Activated naive CD8-positive, alpha-beta T cell treated with anti-CD3 and anti-CD28 coated beads, Interleukin-2, amount 50 U/mL, for 16 hours (primary cell): ENCODE measurements at places on chromosomes 11 and 22.

DNA sequence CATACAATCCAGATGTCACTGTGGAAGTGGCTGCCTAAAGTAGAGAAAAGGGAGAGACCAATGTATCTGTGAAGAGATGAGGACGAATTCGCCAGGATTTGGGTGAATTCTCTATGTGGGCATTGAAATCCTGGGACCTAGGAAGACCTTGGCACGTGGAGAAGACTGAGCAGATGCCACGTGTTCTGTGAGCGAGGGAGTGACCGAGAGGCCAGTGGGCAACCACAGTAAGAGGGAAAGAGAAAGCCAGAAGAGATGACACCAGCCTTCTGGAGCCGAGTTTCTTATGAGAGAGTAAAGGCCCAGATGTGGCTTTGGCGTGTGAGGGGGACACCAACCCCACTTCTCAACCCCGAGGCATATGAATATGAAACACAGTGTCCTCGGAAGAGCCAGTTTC, 228.1 kb downstream of the BUD13 start:
- no peak for DNase-seq

DNA sequence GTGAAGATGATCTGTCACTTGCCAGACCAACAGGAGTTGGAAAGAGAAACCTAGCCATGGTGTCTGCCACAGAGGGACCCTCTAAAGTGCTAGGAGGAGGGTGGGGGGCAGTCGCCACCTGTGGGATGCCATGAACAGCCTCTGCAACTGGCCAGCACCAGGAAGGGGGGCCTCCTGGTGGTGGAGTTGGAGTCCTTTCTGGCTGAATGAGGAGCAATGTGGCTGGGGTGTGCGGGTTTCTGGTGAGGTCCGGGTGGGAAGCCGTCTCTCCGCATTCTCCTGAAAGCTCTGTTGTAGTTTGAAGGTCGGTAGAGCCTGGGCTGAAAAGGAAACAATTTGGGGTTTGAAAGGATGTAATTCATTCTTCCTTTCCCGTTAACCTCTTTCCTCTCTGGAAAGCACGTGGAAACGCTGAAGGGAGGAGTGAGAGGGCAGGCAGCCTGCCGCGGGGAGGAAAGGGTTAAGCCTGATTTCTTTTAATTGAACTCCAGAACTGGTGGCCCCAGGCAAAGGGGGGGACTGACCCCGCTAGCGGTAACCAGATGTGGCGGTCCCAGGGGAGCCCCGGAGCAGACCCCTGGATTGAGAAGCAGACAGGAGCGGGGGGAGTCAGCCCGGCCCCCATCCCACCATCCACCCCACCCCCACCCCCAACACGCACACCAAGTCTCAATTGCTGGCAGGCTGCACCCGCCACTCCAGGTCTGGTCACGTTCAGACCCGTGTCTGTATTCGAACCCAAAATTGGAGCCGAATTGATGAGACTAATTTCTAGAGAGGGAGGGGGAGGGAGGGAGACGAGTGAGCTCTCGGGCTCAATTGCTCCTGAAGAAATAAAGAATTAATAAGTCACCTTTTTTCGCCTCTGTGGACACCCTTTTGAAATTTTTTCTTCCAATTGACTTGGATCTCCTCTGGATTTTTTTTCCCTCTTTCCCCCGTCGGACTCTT, 1.8 kb upstream of the FLI1 start:
- no peak for DNase-seq

DNA sequence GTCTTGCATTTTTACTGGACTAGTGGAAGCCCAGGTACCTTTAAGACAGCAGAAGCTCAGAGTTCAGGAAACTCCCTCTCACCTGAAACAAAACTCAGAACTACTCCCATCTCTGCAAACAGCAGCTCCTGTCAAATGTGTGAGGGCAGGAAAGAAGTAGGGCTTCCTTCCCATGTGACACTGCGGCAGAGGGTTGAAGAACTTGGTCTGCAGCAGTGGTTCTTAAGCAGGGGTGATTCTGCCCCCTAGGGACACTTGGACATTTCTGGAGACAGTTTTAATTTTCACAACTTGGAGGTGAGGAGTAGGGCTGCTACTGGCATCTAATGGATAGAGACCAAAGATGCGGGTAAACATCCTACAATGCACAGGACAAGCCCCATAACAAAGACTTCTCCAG, 63.4 kb downstream of the RCN1 start:
- DNase-seq = no peak

DNA sequence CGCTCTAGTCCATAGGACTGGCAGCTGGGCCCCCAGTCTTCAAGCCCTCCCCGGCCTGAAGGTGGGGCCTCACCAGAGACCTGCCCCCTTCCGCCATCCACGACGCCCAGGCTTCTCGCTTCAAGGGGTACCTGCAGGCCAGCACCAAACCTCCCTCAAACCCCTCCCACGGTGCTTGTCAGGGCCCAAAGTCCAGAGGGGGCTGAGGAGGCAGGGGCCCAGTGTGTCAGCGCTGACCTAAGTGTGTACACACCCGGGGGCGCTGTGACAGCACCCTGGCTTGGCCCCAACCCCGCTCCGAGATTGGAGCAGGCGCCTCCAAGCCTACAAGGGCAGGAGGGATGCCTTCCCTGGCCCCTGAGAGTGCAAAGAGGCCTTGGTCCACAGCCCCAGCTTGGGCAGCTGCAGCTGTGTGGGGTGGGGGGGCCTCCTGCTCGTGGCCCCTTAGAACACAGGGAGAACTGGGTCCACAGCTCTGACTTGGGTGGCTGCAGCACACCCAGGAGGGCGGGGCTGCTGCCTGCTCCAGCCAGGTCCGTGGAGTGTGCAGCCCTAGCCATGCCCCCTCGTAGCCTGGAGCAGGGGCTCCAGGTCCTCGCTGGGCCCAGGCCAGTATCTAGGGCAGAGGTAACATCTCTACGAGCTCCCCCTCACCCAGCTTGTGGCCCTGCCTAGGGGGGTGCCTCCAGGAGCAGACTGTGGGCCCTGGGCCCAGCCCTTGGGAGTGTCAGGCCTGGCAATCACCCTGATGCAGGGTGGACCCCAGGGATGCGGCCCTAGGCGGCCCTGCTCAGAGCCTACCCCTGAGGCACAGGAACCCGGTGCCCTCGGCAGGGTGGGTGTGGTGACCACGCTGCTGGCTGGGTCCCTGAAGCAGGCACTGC, 4.9 kb downstream of the SBF2 start:
- no peak for DNase-seq

DNA sequence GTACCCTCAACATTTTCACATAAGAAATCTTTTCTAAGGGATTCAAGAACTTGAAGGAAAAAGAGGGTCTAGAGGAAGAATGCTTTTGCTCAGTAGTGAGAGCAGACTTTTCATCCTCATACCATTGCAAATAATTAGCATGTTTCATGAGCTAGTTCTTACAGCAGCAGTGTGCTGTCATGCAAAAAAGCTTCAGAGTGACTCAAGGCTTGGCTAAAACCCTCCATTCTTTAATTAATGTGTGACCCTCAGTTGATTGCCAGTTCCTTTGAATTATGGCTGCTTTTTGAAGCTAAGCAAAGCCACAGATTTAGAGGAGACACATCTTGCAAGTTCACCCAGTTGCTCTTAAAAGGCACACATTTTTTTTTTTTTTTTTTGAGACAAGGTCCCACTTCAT, 36.6 kb upstream of the PCF11 start:
- no peak for DNase-seq

DNA sequence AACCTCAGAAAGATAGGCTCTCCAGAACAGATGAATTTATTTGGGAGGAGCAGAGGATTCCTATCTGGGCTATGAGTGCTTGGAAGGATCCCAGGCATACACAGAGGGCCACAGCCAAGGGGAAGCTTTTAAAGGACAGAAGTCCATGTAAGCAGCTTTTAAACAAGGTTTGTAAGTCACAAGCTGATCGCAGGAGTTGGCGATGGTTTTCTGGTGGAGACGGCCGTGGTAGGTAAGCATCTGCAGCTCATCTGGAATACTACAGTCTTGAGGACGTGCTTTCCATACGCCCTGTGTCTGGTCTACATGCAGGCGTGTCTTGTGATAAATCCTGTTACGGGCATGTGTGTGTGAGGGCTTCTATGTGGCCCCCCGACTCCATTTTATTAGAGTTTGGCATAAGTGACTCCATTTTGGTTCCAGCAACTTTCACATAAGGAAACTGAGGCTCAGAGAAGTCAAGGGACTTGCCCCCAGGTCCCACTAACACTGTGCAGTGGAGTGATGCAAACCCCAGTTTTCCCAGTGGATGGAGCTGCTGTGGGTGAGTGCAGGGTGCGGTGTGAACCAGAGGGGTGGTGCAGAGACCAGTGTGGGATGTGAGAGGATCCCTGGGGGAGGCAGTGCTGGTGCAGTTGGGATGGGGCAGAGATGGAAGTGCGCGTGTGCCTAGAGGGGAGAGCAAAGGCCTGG, 11.8 kb upstream of the ACY3 start:
- no peak for DNase-seq

DNA sequence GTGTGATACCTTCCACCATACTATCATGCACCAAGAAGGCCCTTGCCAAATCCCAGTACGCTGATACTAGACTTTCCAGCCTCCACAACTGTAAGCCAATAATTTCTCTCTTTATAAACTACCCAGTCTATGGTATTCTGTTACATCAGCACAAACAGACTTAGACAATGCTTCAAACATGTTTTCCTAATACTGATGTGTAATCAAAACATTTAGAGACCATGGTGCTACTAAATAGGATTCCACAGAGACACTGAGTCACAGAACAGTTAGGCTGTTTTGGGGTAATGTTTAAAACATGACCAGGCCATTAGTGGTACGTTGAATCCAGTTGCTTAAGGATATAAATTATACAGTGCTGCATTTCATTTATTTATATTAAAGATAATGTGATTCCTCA, 103.7 kb downstream of the PICALM start:
- DNase-seq = no peak

- DNase-seq = no peak
Observed at GRCh38 chr11:125433454-125434121, 62.5 kb downstream of the FEZ1 start.

GRCh38 chr11:85903406-85903805, 48.2 kb downstream of the CCDC83 start:
- no peak for DNase-seq

DNA sequence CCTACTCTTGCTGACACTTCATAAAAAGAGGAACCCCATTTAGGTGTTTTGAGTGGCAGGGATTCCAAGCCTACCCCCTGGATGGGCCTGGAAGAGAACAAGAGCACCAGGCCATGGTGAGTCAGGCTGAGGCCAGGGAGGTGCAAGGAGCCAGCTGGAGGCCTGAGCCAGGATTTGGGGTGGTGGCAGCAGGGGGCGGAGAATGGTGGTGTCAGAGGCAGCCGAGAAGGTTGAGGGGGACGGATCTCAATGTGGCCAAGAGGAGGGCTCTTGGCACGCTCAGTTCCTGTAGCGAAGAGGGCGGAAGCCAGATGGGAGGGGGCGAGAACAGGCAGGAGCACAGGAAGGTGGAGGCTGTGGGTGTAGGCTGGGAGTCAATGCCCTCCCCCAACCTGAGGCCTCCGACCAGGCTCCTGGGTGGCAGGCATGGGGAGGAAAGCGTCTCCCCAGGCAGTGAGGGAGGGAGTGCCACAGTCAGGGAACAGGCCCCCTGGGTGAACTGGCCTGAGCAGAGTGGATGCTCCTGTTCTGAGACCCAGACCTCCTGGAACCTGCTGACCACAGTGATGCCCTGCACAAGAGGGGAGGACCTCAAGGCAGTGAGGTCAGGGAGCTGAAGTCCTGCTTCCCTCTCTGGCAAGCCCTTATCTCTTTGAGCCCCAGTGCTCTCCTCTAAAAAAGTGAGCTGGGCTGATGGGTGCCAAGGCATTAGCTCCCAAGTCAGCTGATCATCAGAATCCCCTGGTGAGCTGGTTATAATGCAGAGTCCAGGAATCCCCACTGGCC, 13.9 kb downstream of the RTN4RL2 start:
- DNase-seq = no peak

DNA sequence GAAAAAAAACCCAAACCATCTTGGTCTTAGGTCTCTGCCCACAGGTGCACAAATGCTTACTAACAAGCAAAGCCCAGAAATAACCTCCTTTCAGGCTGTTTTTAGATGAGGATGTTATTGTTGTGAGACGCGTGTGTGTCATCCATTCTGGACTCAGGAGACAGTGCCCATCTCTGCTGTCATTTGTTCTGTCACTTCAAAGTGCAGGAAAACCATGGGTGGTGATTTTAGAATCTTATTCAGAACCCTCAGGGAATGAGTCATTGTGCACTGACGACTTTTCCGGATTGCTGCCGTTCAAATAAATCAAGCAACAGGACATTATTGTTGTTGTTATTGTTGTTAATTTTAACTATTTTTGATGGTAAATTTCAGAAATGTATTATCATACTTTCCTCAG, 110.3 kb downstream of the LRRC32 start:
- DNase-seq = no peak

- DNase-seq = no peak
Observed at GRCh38 chr11:9020916-9021315, 17.1 kb upstream of the NRIP3 start.

DNA sequence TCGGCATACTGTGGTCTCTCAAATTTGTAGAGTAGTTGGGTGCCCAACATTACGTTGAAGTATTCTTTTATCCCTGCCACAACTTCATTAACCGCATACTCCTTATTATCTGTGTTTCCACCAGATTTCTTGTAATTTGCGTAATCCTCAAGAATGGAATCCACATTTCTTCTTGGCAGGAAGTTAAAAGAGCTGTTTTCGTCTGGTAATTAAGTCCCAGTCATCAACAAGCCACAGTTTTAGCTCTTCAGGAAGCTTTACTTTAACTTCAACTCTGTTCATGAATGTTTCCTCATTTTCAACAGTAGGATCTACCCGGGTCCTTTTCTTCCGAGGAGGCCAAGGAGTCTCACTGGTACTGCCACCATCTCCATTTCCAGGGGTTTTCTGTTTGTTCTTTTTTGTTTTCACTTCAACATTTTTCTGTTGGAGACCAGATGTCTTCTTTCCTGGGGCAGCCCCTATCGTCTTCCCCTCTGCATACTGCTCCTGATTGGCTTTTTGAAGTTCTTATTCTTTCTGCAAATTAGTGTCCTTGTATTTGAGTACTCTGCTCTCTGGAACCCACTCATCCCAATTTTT, 30.3 kb downstream of the PDE3B start:
- DNase-seq = no peak

DNA sequence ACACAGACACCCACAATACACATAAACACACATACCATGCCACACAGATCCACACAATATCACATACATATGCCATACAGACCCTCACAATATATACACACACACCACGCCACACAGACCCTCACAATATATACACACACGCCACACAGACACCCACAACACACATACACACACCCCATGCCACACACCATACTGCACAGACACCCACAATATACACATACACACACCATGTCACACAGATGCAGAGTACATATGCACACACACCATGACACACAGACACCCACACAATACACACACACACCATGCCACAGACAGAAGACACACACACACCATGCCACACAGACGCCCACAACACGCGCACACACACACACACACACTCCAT, 43.6 kb downstream of the SHISAL1 start:
- no peak for DNase-seq

GRCh38 chr11:2572491-2573239, 127.1 kb downstream of the KCNQ1OT1 start:
- DNase-seq = no peak

GRCh38 chr11:13140028-13140870, 131.1 kb downstream of the RASSF10 start:
- DNase-seq = no peak
